ENCODE measurements at places on chromosomes 5 and 9. TPM values are rescaled to one million over a fixed set of nuclear protein-coding genes. Genes with fewer than 3 reads are reported as not detected.

DNA sequence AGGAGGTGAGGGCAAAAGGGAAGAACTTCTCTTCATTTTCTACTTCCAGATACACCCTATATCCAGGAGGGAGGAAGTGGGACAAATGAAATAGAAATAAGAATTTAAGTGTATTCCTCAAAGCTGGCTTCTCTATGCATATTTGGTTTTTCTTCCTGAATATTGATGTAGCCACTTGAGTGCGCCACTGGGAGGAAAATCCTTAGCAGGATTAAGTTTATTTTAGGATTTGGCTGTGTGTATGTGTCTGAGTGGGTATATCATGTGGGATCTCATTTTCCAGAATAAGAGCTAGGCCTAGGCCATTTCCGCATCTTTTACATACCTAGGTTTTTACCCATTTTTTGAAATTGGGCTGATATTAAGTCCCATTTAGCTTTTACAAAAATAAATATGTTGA lies 42.5 kb downstream of the MAP1B start:
- DNase-seq: no peak

GRCh38 chr9:3746296-3747275 lies 220.8 kb upstream of the RFX3 start:
- no peak for DNase-seq

DNA sequence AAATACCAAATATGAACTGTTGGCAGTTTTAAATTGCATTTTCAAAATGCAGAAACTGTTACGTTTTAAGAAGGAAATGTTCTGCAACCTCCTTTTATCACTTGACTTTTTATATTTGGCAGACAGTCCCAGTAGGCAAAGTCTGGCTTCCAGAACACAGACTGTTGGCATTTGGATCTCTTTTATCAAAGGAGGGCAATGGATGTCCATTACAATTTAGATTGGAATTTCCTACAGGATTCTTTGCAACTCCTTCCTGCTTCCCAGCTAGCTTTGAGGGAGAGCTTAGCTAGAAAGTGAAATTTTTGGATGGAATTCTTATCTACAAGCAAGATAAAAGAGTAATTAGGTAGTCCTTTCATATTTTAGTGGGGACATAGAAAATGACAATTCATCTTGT lies 142.6 kb downstream of the SLF1 start:
- DNase-seq: no peak

GRCh38 chr9:37504605-37505004 lies 18.9 kb downstream of the POLR1E start:
- DNase-seq: no peak

DNA sequence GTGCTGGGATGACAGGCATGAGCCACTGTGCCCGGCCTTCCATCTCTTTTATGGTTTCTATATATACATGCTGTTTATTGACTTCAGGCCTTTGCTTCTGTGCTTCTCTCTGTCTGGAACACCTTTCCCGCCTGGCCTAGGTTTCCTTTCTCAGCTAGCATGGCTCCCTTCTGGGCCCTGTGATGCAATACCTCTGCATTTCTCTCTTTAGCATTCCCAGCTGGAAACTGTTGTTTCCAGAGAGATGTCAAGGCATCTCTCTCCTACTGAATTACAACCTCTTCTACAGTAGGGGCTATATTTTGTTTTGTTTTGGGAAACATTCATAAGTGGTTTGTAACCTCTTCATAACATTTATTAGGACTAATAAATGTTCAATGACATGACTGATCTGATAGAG lies 57.1 kb downstream of the RPS23 start:
- DNase-seq: no peak

CDK9 gene
- 75.0 TPM for total RNA-seq

QRFP gene
- not detected for total RNA-seq

EIF4E1B gene
- total RNA-seq: not detected

TMEM8B gene
- 0.13 TPM for total RNA-seq

GNPDA1 gene
- total RNA-seq: 28.5 TPM

Measured in dermis microvascular lymphatic vessel endothelial cell (primary cell).